Esophagus squamous epithelium (tissue), 5 donors: ENCODE measurements at places on chromosomes 7 and 10.
A peak's percentile ranks its signal among the peaks of the same experiment; 100 is the strongest.

DNA sequence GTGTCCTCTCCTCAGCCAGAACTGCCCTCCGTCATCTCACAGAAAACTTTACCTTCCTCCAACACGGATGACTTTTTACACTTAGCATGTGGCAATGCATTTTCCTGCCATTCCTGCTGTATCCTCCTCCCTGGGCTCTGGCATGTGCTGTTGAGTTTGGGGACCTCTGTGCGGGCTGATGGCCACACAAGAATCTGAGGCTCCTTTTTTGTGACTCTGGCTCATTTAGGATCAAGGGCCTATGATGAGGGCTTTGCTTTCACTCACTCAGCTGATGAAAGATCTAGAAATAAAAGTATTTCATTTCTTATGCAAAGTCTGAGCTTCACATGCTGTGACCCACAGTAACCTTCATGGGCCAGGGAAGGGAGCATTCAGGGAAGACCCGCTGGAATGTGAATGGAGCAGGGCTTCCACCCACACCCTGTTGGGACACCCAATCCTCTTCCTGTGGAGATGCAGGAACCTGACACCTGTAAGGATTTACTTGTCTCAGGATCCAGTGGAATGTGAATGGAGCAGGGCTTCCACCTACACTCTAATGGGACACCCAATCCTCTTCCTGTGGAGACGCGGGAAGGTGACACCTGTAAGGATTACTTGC, 500.3 kb upstream of the MKI67 start:
- DNase-seq = no peak

DNA sequence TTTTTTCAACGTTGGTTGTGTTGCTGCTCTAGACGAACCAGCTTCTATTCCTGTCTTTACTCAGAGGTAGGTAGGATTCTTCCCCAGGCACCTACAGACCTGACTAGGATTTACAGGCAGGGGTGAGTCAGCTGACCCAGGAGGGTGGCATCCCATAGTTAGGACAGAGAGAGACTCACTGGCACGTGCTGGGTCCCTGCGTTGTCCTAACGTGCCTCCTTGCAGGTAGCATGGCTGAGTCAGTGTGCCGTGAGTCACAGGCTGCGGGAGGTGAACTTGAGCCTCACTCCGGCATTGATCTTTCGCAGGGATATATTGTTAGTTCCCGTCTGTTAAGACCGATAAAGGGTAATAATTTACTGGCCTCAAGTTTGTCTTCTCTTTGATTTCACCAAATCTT, 96.5 kb downstream of the PFKFB3 start:
- no peak for DNase-seq

DNA sequence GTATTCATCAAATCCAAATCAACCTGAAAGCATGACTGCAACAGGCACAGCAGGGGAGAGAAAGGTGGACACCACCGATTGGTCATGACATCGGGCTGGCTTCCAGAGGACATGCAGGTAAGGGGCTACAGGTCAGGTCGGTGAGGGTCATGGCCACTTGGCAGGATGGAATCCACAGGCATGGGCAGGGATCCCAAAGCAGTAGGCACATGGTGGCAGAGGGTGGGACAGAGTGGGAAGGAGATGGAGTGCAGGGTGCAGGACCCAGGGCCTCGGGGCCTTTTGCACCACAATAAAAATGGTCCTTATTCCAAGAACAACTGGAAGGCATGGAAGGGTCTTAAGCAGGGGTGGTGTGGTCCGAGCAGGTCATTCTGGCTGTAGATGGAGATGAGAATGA, 33.0 kb downstream of the C10orf90 start:
- DNase-seq = no peak

DNA sequence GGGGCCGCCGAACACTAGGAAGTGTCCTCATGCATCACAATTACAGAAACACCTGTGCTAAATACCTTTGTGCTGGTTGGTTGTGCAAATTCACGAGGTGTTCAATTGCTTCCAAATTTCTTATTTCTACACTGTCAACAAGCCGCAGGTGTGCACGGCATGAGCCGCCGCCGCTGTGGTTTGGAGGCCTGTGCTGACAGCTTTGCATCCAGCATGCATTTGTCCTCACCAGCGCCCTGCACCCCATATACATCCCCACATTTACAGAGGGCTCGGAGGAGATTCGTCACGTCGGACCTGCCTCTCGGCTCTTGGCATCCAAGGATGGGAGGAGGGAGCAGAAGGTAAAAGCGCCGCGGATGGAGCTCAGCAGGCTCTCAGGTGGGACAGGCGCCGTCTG, 305.3 kb upstream of the MKI67 start:
- DNase-seq = no peak

- DNase-seq = peak; percentile 30
Measured at GRCh38 chr10:114544045-114544659, 113.9 kb downstream of the ABLIM1 start.

DNA sequence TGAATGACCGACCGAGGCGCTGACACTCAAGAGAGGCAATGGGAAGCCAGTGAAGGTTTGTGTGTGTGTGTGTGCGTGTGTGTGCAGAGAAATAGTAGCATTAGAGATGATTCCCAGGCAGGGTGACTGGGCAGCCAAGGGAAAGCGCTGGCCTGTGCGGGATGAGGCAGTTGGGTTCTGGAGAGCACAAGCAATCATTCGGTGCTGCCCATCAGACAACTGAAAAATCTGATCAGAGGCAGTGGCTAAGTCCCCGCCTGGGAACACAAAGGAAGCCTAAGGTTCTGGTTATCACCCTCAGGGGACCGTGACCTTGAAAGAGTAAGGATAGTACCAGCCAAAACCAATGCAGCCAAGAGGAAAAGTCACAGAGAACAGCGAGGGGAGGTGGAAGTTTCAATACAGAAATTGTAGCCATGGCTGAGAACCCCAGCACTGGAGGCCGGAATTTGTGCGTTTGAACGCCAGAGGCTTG, 868 bp upstream of the PDCD4 start:
- DNase-seq = no peak

DNA sequence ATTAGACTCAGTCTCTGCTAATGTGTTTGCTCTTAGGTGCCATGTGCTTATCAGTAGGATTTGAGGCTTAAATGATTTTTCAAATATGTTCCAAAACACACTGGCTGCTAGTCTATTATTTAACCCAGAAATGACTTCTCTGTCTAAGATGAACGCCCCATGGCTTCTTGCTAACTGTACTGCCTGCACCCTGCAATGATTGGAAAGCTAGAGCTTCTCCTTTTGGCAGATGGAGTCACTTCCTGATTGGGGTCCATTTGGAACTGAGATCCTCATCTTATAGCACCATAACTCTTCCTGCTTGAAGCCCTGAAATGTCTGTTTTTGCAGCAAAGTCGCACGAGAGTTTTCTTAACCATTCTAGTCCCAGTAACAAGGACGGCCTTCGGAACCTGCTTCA, 186.5 kb upstream of the ADO start:
- no peak for DNase-seq

DNA sequence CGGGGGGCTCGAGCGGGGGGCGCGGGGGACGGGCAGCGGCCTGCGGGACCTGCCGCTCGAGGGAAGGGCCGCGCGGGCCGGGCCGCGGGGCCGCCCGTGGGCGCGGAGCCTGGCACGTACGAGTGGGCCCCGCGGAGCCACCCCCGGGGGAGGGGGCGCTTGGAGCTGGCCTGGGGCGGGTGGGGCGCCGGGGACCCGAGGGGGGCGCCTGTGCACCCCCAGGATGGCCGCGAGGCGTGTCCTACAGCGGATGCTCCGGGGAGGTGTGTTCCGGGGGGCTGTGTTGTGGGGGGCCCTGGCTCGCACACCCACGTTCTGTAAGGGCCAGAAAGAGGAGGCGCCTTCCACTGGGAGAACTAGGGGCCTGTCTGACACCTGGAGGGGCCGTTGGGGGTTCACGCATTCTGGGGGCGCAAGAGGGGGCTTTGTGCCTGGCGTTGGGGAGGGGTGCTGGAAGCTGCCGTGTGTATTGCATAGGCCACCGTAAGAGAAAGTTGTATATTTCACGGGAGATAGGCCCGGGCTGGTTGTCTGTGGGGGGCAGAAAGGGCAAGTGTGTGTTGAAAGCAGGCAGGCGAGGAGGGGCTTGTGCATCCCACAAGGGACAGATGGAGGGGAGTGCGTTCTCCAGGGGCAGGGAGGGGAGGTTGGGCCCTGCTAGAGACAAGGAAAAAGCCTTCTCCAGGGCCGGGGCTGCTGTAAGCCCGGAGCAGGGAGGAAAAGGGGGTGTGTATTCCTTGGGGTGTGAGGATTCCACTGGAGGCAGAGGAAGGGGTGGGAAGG, 663 bp downstream of the VPS37D start:
- no peak for DNase-seq

DNA sequence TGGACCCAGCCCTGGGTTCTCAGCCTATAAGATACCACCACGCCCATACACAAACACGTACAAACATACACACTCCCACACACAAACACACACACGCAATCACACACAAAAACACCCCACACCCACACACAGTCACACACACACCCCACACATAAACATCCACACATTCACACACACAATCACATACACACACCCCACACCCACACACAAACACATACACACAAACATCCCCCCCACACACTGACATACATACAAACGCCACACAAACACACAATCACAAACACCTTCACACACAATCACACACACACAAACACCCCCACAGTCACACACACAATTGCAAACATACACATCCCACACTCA, 79.3 kb upstream of the CPXM2 start:
- no peak for DNase-seq

DNA sequence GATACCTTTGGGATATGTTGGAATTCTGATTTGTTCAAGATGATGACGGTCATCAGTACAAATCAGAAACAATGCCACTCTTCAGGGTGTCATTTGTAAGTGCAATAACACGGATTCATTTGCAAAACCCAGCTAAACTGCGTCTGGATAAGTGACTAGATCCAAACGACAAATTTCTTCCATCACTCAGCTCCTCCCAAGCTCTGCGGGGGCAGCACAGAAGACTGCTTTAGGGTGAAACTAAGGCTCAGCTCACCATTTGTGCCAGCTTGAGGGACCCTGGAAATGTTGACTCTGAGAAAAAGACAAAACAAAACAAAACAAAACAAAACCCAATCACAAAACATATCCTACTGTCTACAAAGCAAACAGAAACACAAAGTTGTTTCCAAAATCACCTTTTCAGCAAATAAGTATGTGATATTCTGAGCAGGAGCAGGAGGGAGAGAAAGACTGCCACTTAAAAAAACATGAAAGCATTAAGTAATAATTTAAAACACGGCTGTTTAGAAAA, 8.0 kb downstream of the EVX1 start:
- no peak for DNase-seq

DNA sequence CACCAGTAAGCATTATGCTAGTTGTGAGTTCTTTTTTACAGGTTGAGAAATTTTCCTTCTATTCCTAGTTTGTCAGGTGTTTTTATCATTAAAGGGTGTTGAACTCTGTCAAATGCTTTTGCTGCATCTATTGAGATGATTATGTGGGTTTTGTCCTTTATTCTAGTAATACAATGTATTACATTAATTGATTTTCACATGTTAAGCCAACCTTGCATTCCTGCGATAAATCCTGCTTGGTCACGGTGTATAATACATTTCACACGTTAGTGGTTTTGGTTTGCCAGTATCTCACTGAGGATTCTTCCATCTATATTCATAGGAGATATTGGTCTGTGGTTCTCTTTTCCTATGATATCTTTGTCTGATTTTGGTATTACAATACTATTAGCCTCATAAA, 136.0 kb downstream of the UBE2H start:
- no peak for DNase-seq

GRCh38 chr10:116710076-116710475, 32.3 kb downstream of the HSPA12A start:
- DNase-seq = no peak

DNA sequence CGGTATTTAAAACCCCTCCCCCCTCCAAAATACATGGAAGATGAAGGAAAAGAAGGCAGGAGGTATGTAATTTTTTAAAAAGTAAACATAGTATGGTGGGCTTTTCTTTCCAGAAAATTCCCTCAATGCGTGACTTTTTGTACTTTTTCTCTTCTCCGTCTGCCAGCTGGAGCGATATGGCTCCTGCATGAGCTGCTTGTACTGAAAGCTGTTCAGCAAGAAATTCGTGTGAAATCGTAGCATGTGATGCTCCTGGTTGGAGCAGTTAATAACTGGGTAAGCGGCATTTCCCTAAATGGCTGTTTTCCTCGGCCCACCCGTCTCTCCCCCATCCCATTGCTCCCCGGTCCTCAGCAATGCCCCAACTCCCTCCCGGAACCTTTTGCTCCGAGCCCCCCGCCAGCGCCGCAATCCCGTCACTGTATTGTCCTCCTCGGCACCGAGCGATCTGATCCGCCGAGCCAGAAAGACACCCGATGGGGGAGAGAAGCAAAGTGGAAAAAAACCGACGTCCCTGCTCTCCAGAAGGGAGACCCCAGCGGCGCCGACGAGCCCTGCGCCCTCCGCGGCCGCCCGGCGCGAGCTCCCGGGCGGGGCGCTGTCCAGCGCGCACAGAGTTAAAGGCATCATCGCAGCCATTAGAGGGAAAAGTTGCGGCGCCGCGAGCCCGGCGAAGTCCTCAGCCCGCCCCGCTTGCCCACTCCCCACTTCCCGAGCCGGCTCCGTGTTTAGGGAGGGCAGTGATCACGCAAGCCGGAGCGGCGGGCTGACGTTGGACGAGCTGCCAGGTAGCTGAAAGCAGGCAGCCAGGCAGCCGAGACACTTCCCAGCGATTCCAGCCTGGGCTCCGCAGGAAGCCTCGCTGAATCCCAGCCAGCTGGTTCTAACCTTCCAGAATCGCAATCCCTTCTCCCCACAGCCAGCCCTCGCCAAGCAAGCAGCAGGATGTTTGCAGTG, at the start of gene VSTM2A:
Gene VSTM2A (plus strand): TSS at position 707 of the 957 bp plus-strand sequence. CDS start 356 bp downstream, outside the sequence.
- DNase-seq = no peak

DNA sequence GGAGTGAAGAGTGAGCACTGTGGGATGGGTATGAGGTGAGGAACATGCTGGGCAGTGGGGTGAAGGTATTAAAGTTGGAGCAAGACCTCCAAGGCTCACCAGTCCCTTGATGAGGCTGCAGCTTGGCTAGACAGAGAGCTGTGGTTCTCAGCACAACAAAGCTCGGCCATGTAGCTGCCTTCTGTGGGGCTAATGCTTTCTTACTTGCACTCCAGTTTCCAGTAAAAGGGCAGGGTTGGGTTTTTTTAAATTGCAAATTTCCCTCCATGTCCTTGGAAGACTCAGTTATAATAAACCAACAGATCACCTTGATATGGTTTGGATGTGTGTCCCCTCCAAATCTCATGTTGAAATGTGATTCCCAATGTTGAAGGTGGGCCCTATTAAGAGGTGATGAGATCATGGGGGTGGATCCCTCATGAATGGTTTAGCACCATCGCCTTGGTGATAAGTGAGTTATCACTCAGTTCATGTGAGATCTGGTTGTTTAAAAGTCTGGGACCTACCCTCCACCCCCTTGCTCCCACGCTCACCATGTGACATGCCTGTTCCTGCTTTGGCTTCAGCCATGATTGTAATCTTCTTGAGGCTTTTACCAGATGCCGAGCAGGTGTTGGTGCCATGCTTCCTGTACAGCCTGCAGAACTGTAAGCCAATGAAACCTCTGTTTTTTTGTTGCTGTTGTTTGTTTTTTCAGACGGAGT, 55.9 kb downstream of the ATXN7L1 start:
- no peak for DNase-seq

GRCh38 chr10:124057601-124058000, 35.8 kb downstream of the CHST15 start:
- DNase-seq = no peak
